ENCODE measurements at places on chromosomes 11 and 22.
A peak's percentile ranks its signal among the peaks of the same experiment; 100 is the strongest.

DNA sequence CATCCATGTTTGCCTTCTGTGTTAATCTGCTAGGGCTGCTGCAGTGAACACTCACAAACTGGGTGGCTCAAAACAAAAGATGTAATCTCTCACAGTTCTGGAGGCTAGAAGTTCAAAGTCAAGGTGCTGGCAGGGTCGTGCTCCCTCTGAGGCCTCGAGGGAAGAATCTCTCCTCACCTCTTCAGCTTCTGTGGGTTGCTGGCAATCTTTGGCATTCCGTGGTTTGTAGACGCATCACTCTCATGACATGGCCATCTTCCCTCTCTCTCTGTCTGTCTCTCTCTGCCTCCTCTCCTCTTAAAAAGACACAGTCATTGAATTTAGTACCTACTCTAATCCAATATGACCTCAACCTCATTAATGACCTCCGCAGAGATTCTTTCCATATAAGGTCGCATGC, 78.8 kb downstream of the TSPAN18 start:
- no peak for DNase-seq

DNA sequence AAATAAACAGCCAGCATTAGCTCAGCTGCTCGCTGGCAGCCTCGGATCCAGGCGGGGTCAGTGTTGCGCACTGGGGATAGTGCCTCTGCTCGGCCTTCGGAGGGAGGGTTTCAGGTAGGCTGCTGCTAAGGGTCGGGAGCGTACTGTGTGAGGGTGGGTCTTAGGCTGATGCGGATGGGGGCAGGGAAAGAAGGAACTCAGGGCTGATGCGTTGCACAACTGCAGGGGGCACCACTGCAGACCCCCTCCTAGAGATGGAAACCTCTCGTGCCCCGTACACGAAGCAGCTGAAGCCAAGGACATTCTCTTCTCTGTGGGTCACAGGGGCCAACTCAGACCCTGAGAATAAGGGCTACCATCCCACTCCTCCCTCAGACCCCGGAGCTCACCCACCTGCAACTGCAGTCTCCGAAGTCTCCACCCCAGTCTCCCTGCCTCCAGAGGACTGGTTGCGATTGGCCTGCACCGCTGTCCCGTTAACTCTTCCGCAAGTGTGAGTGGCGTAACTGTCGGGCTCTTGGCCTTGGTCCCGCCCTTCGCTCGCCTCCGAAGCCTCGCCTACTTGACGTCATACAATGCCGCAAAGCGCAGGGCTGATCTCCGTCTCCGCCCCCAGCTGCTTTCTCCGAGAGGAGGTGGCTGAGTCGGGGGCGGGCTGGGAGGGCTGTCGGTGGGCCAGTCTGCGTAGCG, at the start of gene KBTBD3:
Gene KBTBD3 (minus strand): TSS at position 429 of the 690 bp plus-strand sequence. CDS start 18,250 bp downstream, outside the sequence.
- DNase-seq: peak; percentile 100

DNA sequence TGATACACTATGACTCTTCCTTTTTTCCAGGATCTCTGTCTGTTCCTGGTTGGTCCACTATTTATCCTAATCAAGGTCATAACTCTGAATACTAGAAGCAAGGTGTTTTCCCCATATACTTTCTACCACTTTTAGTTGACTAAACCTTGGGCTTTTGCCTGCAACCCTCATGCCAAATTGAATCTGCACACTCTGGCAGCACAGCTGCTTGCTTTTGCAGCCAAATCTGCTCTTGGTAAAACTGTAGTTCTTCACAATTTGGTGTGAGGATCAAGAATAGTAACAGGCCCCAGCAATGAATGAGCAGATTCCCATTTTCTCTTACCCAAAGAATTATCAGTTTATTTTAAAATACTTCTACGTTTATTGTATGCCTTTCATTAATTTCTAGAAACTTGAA, 586.5 kb upstream of the CNTN5 start:
- no peak for DNase-seq

- DNase-seq: no peak
Measured at GRCh38 chr11:66626926-66627325, 10.5 kb downstream of the RBM14 start.

DNA sequence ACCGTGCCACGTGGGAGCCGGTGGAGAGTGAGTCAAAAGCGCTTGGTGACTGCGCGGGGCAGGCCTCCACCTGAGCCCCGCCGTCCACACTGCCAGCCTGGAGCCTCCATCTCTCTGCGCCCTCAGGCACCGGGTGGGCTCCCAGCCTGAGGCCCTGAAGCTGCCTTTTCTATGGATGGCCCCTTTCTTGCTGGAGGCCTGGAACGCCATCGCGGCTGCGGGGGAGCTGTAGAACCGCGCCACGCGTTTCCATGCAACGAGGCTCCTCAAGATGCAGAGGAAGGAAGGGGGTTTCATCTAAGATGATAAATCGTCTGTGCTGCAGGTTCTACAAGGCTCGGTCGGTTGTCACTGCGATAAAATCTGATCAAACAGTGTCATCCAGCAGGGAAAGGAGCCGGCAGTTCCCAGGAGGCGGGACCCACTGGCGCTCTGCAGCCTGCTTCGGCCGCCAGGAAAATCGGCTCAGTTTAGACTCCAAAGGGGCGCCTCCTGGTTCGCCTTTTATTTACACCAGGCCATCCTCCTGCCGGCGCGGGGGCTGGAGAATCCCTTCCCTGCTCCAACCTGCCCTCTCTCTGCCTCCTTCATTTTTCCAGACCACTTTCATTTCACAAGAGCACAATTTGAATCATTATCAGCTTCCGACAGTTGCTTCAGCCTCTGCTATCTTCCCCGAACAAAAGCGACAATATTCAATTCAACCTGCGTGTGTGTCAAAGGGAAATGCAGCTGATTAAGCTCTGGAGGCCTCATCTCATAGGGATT, 624.4 kb downstream of the BRD1 start:
- DNase-seq: no peak

- no peak for DNase-seq
Measured at GRCh38 chr11:59137190-59137589, 5.5 kb upstream of the FAM111A start.

GRCh38 chr11:17972987-17973386, 39.9 kb downstream of the SERGEF start:
- peak; percentile 70 for DNase-seq

DNA sequence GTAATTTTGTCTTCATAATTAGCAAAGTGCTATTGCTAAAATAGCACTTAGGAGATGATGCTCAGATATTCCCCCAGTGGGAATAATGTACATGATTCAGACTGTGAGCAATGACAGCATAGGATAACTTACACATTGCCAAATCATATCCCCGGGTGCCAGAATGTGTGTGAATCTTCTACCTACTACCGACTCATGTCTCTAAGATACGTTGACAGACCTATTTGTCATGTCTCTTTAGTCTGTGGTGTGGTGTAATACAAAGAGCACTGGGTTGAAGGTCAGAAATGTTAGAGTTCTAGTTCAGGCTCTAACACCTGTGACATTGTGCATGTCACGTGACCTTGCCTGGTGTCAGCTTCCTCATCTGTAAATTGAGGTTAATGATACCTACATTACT, 31.0 kb upstream of the PICALM start:
- DNase-seq: no peak

DNA sequence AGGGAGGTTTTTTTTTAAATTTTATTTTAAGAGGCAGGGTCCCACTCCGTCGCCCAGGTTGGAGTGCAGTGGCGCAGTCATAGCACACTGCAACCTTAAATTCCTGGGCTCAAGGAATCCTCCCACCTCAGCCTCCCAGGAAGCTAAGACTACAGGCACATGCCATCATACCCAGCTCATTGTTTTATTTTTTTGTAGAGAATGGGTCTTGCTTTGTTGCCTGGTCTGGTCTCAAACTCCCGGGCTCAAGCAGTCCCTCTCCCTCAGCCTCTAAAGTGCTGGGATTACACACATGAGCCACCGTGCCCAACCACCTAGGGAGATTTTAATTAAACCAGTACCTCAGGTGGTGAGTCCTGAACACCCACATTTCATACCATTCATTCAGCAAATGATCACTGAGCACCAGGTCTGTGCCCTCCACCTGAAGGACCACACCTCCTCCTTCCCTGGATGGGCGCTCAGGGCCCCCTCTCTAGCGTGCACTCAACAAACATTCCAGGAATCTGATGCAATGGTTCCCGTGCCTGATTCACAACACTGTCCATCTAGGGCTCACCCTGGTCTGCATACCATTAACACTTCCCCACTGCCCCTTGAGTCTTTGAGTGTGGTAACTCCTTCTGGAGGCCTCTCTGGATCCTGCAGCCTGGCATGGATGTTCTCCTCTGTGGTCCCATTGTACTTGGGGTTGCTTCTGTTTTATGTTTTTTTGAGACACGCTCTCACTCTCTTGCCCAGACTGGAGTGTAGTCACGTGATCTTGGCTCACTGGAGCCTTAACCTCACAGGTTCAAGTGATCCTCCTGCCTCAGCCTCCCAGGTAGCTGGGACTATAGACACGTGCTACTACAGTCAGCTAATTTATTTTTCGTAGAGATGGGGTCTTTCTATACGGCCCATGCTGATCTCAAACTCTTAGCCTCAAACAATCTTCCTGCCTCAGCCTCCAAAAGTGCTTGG, 9.6 kb upstream of the MYH9 start:
- DNase-seq: no peak

DNA sequence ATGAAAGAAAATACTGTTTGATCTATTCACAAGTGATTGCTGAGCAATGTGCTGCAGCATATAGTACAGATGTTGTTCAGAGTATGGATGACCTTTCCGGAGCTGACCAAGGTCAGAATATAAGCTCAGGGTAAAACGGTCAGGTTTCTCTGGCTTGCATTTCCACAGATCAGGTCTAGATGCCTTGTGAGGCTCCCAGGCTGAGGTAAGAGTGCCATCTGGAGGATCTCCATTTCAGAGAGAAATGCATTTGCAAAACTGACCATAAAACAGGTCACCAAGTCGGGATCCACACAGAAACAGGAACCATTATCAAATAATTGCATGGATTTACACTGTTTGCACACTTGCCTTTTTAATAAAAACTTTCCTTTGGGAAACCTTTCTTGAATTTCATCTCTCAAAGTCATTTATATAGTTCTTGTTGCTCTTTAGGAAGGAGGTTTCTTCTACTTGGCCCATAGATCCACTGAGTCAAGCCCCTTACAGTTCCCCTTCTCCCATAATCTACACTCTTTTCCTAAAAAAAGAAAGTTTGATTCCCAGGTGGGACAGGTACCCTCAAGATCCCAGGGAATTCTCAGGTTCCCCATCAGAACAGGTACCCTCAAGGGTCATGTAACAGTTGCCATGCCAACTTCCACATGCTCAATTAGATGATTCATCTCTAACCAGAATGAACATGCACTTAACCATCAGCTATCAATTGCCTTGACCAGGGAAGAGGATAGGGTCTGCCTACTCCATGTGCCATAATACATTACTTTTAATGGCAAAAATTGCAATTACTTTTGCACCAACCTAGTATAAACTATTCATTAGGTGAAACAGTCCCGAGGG, 25.0 kb upstream of the TMPRSS5 start:
- peak; percentile 72 for DNase-seq

GRCh38 chr11:96905143-96905542, 515.3 kb downstream of the JRKL start:
- no peak for DNase-seq

DNA sequence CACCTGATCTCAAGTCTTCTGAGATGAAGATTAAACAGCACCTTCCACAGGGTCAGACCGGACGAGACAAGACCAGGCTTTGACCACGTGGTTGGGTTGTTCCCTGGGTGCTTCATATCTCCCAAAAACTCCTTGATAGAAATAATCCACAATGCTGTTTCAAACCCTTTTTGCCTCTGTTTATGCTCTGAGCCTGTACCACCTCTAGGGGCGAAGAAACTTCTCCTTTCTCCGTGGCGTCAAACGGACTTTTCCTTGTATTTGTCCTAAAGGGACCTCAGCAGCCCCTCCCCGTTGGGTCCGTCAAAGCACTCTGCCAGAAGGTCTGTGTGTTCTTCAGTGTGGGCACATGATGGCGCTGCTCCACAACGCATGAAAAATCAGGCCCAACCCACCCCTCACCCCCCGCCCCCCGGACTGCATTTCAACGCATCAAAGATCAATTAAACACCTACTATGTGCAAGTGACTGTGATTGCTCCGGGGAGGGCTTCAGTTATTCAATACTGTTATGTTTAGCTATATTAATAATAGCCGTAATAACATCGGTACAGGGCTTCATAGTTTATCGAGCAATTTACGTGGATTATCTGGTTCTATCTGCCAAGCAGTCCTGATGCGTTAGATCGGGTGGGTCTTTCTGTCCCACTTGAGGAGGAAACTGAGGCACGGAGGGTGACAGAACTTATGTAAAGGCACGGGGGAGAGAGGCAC, 17.3 kb upstream of the EIF3D start:
- DNase-seq: peak; percentile 38

GRCh38 chr11:125371431-125371935, 124.6 kb downstream of the FEZ1 start:
- no peak for DNase-seq

DNA sequence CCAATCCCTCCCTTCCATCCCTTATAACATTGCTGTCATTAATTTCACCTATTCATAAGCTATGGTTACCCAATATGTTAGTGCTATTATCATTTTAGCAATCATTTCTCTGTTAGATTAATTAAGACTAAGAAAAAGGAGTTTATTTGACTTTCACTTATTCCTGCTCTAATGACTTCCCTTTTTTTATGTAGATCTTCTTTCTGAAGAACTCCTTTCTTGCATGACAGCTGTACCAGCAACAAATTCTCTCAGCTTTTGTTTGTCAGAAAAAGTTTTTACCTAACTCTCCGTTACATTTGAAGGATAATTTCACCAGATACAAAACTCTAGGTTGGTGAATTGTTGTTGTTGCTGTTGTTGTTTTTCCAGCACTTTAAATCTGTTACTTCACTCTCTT, 28.6 kb upstream of the OR8B8 start:
- DNase-seq: no peak

DNA sequence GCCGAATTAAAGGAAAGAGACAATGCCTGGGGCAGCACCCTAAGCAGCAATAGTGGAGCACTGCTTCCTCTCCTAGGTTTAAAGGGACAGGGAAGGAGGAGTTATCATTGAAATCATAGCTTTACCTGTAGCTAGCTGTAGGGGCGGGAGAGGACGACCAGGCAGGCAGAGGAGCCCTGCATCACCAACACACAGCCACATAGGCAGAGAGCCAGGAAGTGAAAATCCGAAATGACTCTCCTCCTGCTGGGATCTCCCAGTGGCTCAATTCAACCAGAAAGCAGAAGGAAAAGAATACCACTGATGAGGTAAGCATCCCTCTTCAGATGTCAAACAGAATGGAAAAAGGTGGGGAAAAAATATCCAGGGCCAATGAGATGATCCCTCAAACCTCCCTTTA, 20.4 kb downstream of the MRGPRX4 start:
- no peak for DNase-seq

DNA sequence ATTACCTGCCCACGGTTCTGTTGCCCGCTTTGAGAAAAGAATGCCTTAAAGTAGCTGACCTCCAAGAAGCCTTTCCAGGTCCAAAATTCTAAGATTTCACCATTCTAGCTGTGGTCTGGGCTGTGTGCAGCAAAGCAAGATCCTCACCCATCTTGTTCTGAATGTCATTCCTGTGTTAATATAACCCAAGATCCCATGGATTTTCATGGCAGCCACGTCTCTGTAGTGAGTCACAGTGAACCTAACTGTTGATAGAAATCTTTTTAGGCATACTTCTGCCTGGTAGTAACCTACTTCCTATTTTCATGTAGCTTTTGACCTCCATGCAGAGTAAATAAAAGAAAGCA, 210.0 kb downstream of the NAV2 start:
- DNase-seq: no peak

Measured in putamen (tissue), 1 donor.